Mesothelial cell of epicardium (in vitro differentiated cells): ENCODE measurements at places on chromosomes 5 and 9.

DNA sequence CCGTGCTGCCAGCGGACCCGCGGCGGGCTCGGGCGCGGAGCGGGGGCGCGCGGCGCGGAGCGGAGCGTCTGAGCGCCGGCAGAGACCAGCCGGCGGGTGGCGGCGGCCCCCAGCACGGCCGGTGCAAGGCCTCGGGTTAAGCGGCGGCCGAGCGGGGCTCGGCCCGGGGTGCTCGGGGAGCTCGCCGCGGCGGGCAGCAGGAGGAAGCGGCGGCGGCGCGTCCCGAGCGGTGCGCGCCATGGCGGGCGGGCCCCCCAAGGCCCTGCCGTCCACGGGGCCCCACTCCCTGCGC is 150 bp downstream of the SNX30 start:
- peak overlapping the region; percentile 79 for H3K4me3 ChIP-seq
- H3K4me1 ChIP-seq: peaks cover 39% of the 10 kb centered on the region
- no peaks in the 10 kb centered on the region for H3K36me3 ChIP-seq
- H3K27me3 ChIP-seq: no peaks in the 10 kb centered on the region

- H3K36me3 ChIP-seq: no peaks in the 10 kb centered on the region
- no peak for DNase-seq
- peak overlapping the region; percentile 3 for H3K27ac ChIP-seq
Measured at GRCh38 chr5:178526773-178527457, 63.3 kb downstream of the COL23A1 start.

DNA sequence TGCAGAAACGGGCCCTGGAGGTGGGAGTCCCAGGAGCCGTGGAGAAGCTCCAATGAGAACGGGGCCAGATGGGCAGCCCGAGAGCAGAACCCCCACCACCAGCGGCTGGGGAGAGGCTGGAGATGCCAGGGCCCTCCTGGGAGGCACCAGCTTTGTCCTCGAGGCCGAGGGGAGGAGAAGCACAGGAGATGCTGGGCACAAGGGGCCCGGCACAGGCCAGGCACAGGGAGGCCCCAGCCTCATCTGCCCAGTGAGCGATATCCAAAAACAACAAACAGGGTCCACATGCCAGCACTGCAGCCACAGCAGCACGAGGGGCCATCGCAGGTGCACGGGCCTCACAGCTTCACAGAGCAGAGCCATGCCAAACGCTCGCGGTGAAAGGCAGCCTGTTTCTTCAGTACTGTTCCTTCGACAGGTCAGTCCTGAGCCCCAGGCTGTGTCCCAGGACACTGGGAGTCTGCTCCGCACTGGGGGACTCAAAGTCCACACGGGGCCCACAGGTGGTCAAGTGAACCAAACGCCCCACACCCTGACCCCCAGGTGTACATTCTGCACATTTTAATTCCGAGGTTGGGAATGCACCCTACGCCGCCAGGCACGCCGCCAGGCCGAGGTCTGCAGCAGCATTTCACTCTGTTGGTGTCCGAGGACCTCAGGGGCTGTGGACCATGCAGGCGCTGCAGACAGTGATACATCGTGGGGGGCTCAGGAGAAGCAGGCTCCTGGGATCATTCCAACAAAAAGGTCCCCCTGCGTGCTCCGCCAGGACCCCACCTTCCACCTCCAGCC is 9.5 kb downstream of the LPCAT1 start:
- no peaks in the 10 kb centered on the region for H3K27me3 ChIP-seq
- peaks cover 30% of the 10 kb centered on the region for H3K4me1 ChIP-seq
- H3K36me3 ChIP-seq: peaks cover 14% of the 10 kb centered on the region
- DNase-seq: peak; percentile 16

GRCh38 chr9:109861499-109861898 is 81.5 kb downstream of the PALM2AKAP2 start:
- no peaks in the 10 kb centered on the region for H3K27me3 ChIP-seq
- peaks cover 28% of the 10 kb centered on the region for H3K4me1 ChIP-seq
- no peak overlapping the region for H3K4me3 ChIP-seq
- no peaks in the 10 kb centered on the region for H3K36me3 ChIP-seq
- DNase-seq: no peak
- no peak overlapping the region for H3K27ac ChIP-seq

GRCh38 chr5:20300110-20300509 is 312.1 kb upstream of the CDH18 start:
- no peaks in the 10 kb centered on the region for H3K4me1 ChIP-seq
- H3K27me3 ChIP-seq: no peaks in the 10 kb centered on the region
- H3K4me3 ChIP-seq: no peak overlapping the region
- no peaks in the 10 kb centered on the region for H3K36me3 ChIP-seq
- no peak overlapping the region for H3K27ac ChIP-seq

GRCh38 chr9:83283528-83283927 is 220.6 kb upstream of the RASEF start:
- peaks cover 7% of the 10 kb centered on the region for H3K27me3 ChIP-seq
- no peak for DNase-seq
- no peak overlapping the region for H3K4me3 ChIP-seq
- no peak overlapping the region for H3K27ac ChIP-seq
- no peaks in the 10 kb centered on the region for H3K36me3 ChIP-seq

DNA sequence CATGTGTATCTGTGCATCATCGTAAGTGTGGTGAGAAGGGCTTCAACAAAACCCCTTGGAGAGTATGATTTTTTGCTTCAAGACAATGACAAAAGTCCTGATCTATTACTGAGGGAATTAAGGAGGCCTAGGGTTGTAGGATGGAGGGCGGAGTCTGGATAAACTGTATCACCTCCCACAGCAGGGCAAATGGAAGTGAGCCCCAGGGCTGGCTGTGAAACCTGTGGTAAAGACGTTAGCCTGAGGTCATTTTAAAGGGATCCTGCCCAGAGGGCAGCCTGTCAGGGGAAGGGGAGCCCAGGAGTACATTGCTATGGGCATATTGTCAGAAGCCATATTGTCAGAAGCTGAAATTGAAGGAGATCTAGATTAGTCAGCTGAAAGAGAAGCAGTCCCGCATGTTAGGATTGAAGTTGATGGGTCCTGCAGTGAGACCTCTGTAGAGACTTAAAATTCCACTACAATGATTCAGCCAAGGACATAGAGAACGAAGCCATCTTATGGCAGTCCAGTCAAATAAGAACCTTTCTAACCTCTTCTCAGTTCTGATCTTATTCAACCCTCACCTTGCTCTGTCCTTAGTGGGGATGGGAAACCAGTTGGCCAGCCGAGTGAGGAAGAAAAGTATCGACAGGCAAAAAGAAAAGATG is 26.9 kb downstream of the ADGRV1 start:
- no peak overlapping the region for H3K27ac ChIP-seq
- no peak for DNase-seq
- H3K4me1 ChIP-seq: no peaks in the 10 kb centered on the region
- H3K27me3 ChIP-seq: no peaks in the 10 kb centered on the region

- H3K4me3 ChIP-seq: no peak overlapping the region
- peaks cover 21% of the 10 kb centered on the region for H3K4me1 ChIP-seq
- no peaks in the 10 kb centered on the region for H3K36me3 ChIP-seq
- DNase-seq: no peak
- no peaks in the 10 kb centered on the region for H3K27me3 ChIP-seq
Measured at GRCh38 chr5:164153469-164154172, 648.2 kb downstream of the MAT2B start.

DNA sequence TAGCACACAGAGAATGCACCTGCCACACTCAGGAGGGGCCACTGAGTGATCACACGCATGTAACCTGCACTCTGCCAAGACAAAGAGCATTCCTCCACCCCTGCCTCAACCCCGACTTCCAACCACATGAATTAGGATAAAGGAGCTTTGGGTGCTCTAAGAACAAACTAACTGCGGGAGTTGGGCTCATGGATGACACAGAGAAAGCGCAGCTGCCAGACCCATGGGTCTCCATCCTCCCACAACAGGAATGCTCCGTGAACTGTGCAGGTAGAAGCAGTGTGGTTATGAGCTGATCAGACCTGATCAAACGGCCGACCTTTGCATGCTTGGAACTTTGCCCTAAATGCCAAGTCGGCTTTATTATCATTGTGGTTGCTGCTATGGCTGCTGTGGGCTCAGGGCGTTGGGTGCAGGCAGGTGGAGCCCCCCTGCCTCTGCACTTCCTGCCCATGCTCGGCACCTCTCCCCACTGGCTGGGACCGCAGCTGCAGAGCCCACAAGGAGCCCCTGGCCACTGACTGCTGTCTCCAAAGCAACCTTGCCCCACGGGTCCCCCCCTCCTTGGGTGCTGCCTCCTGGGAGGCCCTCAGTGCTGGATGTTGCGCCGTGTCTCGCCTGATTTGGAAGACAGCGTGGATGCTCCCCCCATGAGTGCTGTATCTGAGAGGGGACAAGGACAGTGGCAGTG is 2.6 kb upstream of the SLC6A3 start:
- H3K27me3 ChIP-seq: peaks cover 81% of the 10 kb centered on the region
- no peaks in the 10 kb centered on the region for H3K36me3 ChIP-seq
- no peak overlapping the region for H3K4me3 ChIP-seq

DNA sequence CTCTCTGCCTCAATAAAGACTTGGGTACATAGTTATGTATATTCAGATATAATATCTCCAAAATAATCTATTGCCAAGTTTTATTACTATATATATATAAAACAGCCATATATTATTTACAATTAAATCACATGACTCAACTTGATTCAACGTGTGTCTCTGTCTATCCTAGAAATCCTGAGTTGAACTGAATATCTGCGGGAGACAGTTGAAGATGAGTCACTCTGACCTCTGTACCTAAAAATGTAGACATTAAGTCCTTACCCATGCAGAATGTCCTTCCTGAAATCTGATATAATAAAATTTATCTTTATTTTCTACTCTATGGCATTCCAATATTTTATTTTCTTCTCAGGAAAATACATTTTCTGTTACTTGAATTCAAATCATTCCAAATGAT is 218.2 kb upstream of the PRDM9 start:
- no peak overlapping the region for H3K27ac ChIP-seq
- no peak for DNase-seq
- no peak overlapping the region for H3K4me3 ChIP-seq
- H3K27me3 ChIP-seq: no peaks in the 10 kb centered on the region
- H3K4me1 ChIP-seq: no peaks in the 10 kb centered on the region

DNA sequence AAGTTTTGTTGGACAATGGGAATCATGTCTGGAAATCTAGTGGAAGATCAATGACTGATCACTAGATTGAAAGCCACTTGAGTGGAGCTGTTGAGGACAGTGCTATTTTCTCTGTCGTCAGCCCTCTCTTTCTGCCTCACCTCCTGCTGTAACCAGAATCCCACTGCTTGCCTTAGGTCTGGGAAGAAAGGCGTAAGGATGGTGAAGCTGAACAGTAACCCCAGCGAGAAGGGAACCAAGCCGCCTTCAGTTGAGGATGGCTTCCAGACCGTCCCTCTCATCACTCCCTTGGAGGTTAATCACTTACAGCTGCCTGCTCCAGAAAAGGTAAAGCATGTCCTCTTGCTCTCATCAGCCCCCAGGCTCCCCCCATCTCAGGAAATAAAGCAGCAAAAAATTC is 1.1 kb downstream of the NSG2 start:
- H3K27me3 ChIP-seq: peaks cover 62% of the 10 kb centered on the region
- no peaks in the 10 kb centered on the region for H3K4me1 ChIP-seq
- no peak for DNase-seq
- H3K36me3 ChIP-seq: no peaks in the 10 kb centered on the region
- no peak overlapping the region for H3K27ac ChIP-seq
- H3K4me3 ChIP-seq: no peak overlapping the region

DNA sequence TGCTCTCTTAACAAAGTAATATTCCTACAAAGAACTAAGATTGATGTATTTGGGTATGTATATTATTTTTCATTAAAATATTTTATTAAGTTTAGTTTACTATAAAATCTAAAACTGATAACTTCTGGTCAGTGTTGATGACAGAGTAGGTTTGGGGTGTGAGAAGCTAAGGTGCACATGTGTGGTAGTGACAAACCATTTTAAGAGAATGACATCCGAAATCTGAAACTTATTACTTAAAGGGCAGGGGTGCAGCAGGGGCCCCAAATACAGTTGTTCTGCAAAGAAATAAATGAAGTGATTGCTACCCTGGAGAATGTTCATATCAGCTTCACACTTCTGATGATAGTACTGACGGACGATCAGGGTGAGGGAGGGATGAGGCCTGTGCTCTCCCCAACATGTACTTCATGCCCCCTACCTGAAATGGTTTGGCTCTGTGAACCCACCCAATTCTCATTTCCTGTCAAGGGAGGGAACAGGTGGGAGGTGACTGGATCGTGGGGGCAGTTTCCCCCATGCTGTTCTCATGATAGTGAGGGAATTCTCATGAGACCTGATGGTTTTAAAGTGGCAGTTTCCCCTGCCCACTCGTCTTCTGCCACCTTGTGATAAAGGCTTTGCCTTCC is 125.3 kb upstream of the RFX3 start:
- H3K27ac ChIP-seq: no peak overlapping the region
- peaks cover 1% of the 10 kb centered on the region for H3K27me3 ChIP-seq
- H3K4me3 ChIP-seq: no peak overlapping the region
- DNase-seq: no peak

- H3K4me1 ChIP-seq: peaks cover 26% of the 10 kb centered on the region
- DNase-seq: no peak
- H3K36me3 ChIP-seq: no peaks in the 10 kb centered on the region
- no peaks in the 10 kb centered on the region for H3K27me3 ChIP-seq
Measured at GRCh38 chr9:134335061-134335460, 8.8 kb downstream of the RXRA start.

GRCh38 chr9:131640438-131641137 is 95.3 kb downstream of the PRRT1B start:
- H3K4me3 ChIP-seq: no peak overlapping the region
- no peaks in the 10 kb centered on the region for H3K27me3 ChIP-seq
- peaks cover 33% of the 10 kb centered on the region for H3K4me1 ChIP-seq
- no peak overlapping the region for H3K27ac ChIP-seq
- peaks cover 9% of the 10 kb centered on the region for H3K36me3 ChIP-seq

- no peak overlapping the region for H3K4me3 ChIP-seq
- H3K36me3 ChIP-seq: peaks cover 6% of the 10 kb centered on the region
Measured at GRCh38 chr9:8637626-8638025, 838.0 kb upstream of the DMAC1 start.

- no peaks in the 10 kb centered on the region for H3K27me3 ChIP-seq
- H3K36me3 ChIP-seq: no peaks in the 10 kb centered on the region
- no peak for DNase-seq
Measured at GRCh38 chr9:76626980-76627379, 137.3 kb upstream of the PCA3 start.

DNA sequence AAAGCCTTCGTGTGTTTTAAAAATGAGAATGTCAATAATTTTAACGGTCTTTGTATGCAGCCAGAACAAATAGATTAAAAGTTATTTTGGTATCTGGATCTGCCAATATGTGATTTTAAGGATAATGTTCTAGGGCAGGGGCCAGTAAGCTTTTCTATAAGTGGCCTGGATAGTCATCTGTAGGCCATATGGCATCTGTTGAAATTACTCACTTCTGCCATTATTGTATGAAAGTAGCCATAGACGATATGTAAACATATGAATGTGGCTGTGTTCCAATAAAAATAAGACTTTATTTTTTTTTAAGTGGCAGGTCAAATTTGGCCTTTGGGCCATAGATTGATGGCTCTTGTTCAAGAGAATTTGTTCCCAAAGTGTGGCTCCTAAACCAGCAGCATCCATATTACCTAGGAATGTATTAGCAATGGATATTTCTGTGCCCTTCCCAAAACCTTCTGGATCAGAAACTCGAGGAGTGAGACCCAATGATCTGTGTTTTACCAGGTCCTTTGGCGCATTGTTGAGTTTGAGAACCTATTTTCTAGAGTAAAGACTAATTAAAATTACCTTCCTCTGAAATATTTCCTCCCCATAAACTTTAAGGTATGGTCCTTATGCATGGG is 55.9 kb downstream of the C6 start:
- no peak overlapping the region for H3K27ac ChIP-seq
- H3K36me3 ChIP-seq: no peaks in the 10 kb centered on the region
- H3K27me3 ChIP-seq: peaks cover 10% of the 10 kb centered on the region

GRCh38 chr5:75018805-75019587 is 33.4 kb downstream of the GCNT4 start:
- H3K4me3 ChIP-seq: no peak overlapping the region
- no peak for DNase-seq
- no peak overlapping the region for H3K27ac ChIP-seq
- no peaks in the 10 kb centered on the region for H3K27me3 ChIP-seq
